ENCODE measurements at places on chromosomes 5 and 9. TPM values are rescaled to one million over a fixed set of nuclear protein-coding genes. Genes with fewer than 3 reads are reported as not detected.

BTNL9 gene
- total RNA-seq, result not detected

STING1 gene
- total RNA-seq, result 51.0 TPM

TMEM174 gene
- not detected for total RNA-seq

TAF11L6 gene
- not detected for total RNA-seq

MZB1 gene
- total RNA-seq, result not detected
